ENCODE measurements at places on chromosomes 3 and 15. TPM values are rescaled to one million over a fixed set of nuclear protein-coding genes. Genes with fewer than 3 reads are reported as not detected.
A peak's percentile ranks its signal among the peaks of the same experiment; 100 is the strongest.

DNA sequence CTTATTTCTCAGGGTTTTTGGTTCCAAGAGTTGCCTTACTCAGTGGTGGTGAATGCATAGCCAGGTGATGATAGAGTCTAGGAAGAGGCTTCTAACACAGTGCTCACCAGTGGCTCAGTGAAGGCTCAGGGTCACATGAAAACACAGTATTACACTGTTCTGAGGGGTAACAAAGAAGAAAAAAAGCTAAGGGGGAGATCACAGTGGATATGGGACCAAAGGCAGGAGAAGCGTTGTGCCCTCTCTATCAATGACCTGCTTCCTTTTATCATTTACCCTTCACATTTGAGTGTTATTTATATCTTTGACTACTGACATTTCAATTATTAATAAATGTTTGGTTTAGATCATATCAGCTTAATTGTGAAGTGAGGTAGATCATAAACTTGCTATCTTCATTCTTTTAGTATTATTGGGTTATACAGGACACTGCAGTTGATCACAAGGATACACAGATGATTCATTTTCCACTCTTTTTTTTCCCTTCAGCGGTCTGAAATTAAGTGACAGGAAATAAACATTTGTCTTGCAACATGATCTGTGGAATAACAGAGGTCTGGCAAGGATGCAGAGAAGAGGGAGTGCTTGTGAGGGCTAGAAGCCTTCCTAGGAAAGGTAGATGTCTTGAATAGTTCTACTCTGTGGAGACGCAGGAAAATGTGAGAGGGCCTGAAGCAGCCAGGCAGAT lies 171.7 kb downstream of the C3orf38 start:
- no peak overlapping the region for H3K27ac ChIP-seq
- DNase-seq: no peak
- H3K4me3 ChIP-seq: no peak overlapping the region
- no peaks in the 10 kb centered on the region for H3K4me1 ChIP-seq

DNA sequence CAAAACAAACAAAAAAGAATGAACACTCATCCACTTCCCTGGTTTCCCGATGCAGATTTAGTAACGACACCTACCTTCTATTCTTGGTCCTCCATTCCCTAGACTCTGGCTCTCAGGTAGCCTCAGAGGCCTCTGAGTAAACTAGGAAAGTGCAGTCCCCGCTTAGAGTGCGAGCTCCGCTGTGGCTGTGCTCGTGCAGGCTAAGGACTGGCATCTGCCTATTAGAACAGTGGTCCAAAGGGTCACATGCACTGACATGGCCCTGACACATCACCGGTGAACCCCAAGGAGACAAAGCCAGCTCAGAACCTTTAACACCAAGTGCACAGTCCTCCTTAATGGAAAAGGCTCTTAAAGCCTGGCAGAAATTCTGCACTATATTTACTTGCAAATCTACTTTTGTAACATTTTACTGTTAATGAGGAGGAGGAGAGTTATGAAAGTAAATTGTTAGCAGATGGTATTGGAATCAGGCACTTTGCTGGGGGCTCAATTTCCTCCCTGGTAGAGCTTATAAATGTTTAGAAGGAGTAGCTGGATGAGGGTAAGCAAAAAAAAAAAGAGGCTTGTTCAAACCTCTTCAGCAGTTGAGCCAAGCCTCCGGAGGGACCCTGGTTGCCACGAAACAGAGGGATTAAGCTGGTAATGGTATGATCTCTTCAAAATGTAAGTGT lies 31.1 kb downstream of the VGLL4 start:
- no peak for DNase-seq
- no peaks in the 10 kb centered on the region for H3K36me3 ChIP-seq
- no peak overlapping the region for H3K4me3 ChIP-seq

Gene CHRD
- 33.0 TPM for total RNA-seq

DNA sequence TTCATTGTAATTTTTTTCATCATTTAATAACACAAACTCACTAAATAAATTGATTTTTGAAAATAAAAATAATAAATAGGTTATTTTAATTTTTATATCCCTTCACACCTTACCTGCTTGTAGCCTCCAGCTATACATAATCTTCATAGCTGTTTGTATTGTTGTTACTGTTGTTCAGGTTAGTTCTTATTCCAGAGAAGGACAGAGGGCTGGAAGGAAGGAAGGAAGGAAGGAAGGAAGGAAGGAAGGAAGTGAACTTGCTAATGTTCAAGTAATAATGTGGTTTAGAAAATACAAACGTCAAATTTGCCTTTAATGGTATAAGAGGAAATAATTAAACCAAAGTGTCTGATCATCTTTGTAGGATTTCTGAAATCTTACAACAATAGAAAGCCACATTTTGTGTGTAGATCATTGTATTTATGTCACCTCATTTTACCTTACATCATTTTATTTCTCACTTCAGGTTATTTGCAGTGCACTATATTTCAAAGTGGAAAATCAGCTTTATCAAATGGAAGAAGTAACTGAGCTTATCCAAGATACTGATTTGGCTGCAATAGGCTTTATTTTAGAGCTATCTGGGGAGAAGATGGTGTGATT lies 660.0 kb upstream of the CCDC54 start:
- no peaks in the 10 kb centered on the region for H3K27me3 ChIP-seq
- no peaks in the 10 kb centered on the region for H3K4me1 ChIP-seq
- no peaks in the 10 kb centered on the region for H3K36me3 ChIP-seq
- no peak overlapping the region for H3K4me3 ChIP-seq

GRCh38 chr3:38327335-38328009 lies 19.1 kb upstream of the XYLB start:
- no peak overlapping the region for H3K27ac ChIP-seq
- H3K36me3 ChIP-seq: no peaks in the 10 kb centered on the region
- H3K4me3 ChIP-seq: no peak overlapping the region
- no peak for DNase-seq
- no peaks in the 10 kb centered on the region for H3K4me1 ChIP-seq

DNA sequence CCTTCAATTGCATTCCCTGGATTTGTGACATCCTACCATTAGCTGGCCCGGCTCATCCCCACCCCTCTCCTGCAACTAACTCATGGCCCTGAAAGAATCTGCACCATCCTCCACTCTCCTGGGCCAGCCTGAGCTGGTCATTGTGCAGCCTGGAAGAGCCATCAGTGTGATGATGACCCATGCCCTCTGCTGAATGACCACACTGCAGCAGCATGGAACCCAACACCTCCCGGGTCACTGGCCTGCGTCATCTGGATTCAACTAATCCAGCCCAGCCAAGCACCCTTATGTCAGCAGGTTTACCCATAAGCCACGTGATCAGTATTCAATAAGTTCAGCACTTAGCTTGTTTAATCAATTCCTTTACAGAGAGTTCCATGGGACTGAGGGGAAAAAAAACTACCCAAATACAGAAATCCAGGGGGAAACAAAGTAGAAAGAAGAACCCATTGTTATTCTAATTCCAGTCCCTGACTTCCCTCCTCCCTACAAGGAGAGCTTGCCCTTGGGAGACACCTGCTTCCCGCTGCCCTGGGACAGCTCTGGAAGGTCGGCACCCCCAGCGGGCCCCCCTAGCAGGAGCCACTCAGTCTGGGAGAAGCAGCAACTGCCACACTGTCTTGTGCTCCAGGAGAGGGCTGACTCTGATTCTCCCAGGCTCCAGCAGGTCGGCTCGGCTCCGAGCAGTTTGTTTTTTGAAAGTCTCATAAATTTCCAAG lies 309.1 kb upstream of the TLE3 start:
- no peaks in the 10 kb centered on the region for H3K36me3 ChIP-seq
- H3K27ac ChIP-seq: no peak overlapping the region
- peaks cover 16% of the 10 kb centered on the region for H3K4me1 ChIP-seq
- H3K4me3 ChIP-seq: no peak overlapping the region

GRCh38 chr3:112817797-112818196 lies 28.9 kb downstream of the CD200R1L start:
- no peak for DNase-seq
- no peaks in the 10 kb centered on the region for H3K4me1 ChIP-seq
- no peak overlapping the region for H3K27ac ChIP-seq

Gene KCNAB1
- 0.06 TPM for total RNA-seq

Gene ATP13A4
- total RNA-seq: 0.53 TPM

DNA sequence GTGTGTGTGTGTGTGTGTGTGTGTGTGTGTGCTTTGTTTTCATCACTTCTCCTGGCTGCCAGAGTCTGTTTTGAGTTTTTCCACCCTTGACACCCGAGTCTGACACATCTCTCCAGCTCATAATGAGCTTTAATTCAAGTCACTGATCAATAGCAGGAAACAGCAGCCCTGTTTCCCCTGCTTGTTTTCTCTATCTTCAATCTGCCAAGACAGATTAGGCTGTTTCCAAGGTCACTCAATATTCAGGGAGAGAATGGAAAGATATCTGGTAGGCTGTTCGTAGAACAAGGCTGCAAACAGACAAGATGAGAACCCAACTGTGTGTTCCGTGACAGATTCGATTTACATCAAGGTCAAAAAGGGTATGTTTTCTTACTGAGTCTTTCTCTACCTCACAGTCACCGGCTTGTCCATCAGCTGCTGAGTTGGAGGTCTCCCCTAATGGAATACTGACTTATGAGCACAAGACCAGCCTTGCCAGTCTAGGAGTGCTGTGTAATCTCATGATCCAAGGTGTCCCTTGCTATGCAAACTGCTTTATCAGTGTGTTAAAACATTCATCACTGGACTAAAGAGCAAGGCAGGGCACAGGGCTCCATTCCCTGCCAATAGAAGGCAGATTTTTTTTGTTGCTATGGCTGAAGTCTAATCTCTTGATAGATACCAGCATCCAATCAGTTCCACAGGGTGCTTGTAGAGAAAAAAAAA lies 187.9 kb upstream of the LMCD1 start:
- H3K27ac ChIP-seq: peak overlapping the region; percentile 15
- H3K36me3 ChIP-seq: no peaks in the 10 kb centered on the region
- no peak overlapping the region for H3K4me3 ChIP-seq

Gene STAC
- 16.6 TPM for total RNA-seq

Gene MOBP
- not detected for total RNA-seq

DNA sequence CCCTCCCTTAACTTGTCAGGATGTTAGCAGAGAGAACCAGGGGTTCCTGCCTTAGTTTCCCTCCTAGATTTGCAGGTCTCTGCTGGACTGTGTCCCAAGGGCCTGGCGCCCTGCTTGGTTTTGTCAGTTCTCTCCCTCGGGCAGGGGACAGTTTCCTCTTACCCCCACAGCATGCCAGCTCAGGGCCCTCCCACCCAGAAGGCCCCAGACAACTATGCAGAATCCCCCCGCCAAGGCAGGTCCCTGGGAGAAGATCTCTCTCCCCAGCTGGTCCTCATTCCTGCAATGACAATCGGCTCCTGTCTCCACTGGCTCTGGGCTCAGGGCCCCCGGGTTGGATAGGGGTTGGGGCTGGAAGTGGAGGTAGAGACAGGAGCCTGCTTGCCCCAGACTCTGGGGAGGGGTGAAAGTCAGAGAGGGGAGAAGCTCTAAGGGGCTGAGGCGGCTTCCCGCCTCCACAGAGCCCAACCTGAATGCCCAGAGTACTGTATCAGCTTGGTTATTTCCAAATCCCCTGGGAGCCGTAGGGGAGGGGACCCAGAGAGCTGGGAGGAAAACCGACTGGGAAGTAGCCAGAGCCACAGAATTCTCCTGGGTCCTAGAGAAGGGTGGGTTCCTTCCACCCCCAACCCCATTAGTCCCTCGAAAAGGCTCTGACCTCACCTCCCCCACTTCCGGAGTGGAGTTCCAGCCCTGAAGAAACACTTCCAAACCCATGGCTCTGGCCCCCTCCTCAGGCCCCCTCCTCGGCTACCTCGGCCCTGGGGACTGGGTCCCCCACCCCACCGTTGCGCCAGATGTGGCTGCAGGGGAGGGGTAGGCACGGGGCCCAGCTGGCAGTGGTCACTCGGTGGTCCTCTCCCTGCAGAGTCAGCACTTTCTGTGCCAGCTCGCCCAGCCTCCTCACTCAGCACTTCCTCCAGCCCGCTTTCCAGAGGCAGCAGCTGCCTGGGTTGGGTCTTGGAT lies 3.8 kb upstream of the LOXL1 start:
- no peaks in the 10 kb centered on the region for H3K27me3 ChIP-seq
- peak; percentile 92 for DNase-seq
- peak overlapping the region; percentile 73 for H3K27ac ChIP-seq
- no peak overlapping the region for H3K4me3 ChIP-seq
- no peaks in the 10 kb centered on the region for H3K36me3 ChIP-seq
- H3K4me1 ChIP-seq: peaks cover 39% of the 10 kb centered on the region

GRCh38 chr3:14157951-14158350 lies 20.4 kb downstream of the XPC start:
- no peak for DNase-seq
- no peak overlapping the region for H3K27ac ChIP-seq
- H3K4me1 ChIP-seq: no peaks in the 10 kb centered on the region
- H3K27me3 ChIP-seq: no peaks in the 10 kb centered on the region
- H3K4me3 ChIP-seq: no peak overlapping the region

- no peak overlapping the region for H3K4me3 ChIP-seq
- no peaks in the 10 kb centered on the region for H3K36me3 ChIP-seq
- H3K4me1 ChIP-seq: peaks cover 27% of the 10 kb centered on the region
- H3K27me3 ChIP-seq: no peaks in the 10 kb centered on the region
Measured at GRCh38 chr3:184766555-184767261, 45.3 kb upstream of the VPS8 start.

GRCh38 chr15:67396114-67396513 lies 124.8 kb upstream of the C15orf61 start:
- no peak for DNase-seq
- H3K4me1 ChIP-seq: no peaks in the 10 kb centered on the region
- no peaks in the 10 kb centered on the region for H3K27me3 ChIP-seq
- H3K36me3 ChIP-seq: no peaks in the 10 kb centered on the region
- no peak overlapping the region for H3K27ac ChIP-seq

- peak; percentile 37 for DNase-seq
- no peaks in the 10 kb centered on the region for H3K36me3 ChIP-seq
- peaks cover 15% of the 10 kb centered on the region for H3K4me1 ChIP-seq
Measured at GRCh38 chr3:38454178-38454883, 641 bp downstream of the ACVR2B start.

- no peaks in the 10 kb centered on the region for H3K36me3 ChIP-seq
- no peak for DNase-seq
- H3K27me3 ChIP-seq: no peaks in the 10 kb centered on the region
Measured at GRCh38 chr3:49600781-49601180, 46.5 kb downstream of the BSN start.

DNA sequence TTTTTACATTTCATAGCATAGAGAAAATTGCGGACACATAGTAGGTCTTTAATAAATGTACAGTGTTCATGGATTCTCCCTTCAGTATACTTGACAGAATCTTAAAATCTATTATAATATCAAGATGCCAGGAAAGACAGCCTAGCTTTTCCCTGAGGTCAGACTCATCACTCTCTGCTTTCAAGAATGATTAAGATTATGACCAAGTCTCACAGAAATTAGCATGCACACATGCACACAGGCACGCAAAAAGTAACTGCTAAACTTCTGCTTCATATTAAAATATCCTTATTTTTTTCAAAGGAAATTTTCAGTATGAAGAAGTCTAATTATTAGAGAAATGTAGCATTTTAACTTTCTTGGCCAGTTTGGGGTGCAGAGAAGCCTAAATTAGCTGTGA lies 493.8 kb upstream of the NECTIN3 start:
- DNase-seq: no peak
- no peak overlapping the region for H3K4me3 ChIP-seq
- peaks cover under 1% of the 10 kb centered on the region for H3K4me1 ChIP-seq
- H3K36me3 ChIP-seq: no peaks in the 10 kb centered on the region
- no peak overlapping the region for H3K27ac ChIP-seq

Gene NANOGP8
- total RNA-seq: not detected

Data from cardiac muscle cell (in vitro differentiated cells and primary cell).